ENCODE measurements at places on chromosomes 7 and 10. TPM values are rescaled to one million over a fixed set of nuclear protein-coding genes. Genes with fewer than 3 reads are reported as not detected.

DNA sequence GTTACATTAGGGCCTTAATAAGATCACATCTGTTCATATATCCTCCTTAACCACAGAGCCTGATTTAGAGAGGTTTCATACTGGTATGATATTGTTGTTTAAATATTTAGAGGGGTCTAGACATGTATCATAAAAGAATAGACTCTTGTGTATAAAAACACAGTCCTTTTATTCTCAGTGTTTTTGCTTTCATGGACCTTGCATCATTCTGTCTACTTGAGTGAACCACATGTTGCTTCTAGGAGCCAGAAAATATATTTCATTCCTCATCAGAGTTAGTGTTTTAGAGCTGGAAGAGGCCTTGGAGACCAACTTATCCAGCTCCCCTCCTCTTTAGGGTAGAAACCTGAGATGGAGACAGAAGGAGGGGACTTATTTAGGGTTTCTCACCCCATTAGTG, 312.8 kb downstream of the LRMDA start:
- DNase-seq = peak; percentile 11

GRCh38 chr10:20622531-20623211, 274.4 kb downstream of the NEBL start:
- DNase-seq = peak; percentile 87

DNA sequence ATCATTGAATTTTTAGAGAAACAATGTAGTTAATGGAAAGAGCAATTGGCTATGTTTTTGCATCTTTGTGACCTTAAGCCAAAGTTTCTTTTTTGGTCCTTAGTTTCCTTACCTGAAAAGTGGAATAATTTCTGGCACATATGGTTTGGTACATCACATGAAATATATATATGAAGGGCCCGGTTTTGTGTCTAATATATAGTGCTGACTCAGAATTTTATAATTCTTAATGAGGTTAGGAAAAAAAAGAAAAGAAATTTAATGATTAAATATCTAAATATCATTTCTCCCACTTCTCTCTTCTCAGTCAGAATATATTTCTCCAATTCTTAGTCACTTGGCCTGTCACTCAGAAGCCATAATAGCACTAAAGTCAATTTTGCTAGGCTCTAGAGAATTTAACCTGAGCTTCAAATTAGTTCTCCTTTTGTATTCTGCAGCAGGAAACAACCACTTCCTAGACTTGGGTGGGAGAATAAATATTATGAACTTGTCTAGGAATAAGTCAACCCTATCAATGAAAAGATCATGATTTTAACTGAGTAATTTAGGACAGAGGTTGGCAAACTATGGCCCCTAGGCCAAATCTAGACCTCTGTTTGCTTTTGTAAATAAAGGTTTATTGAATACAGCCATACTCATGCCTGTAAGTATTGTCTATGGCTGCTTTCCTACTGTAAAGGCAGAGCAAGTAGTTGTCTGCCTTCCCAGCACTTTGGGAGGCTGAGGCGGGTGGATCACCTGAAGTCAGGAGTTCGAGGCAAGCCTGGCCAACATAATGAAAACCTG, 34.6 kb downstream of the PPP1R9A start:
- no peak for DNase-seq

- DNase-seq = no peak
Observed at GRCh38 chr7:24871770-24872169, 108.2 kb downstream of the OSBPL3 start.

GRCh38 chr10:111356571-111356970, 279.7 kb downstream of the ADRA2A start:
- no peak for DNase-seq

Gene PRTFDC1
- 14.3 TPM for polyA plus RNA-seq

Gene AKR1C8
- not detected for polyA plus RNA-seq

Measured in muscle of back (tissue), 13 donors.